NT2/D1 (cell line): ENCODE measurements at places on chromosomes 6 and 20.
A peak's percentile ranks its signal among the peaks of the same experiment; 100 is the strongest.

GRCh38 chr6:87951751-87952150, 95.9 kb upstream of the SPACA1 start:
- DNase-seq: no peak

GRCh38 chr20:32249030-32249738, 28.3 kb upstream of the KIF3B start:
- no peak for DNase-seq

DNA sequence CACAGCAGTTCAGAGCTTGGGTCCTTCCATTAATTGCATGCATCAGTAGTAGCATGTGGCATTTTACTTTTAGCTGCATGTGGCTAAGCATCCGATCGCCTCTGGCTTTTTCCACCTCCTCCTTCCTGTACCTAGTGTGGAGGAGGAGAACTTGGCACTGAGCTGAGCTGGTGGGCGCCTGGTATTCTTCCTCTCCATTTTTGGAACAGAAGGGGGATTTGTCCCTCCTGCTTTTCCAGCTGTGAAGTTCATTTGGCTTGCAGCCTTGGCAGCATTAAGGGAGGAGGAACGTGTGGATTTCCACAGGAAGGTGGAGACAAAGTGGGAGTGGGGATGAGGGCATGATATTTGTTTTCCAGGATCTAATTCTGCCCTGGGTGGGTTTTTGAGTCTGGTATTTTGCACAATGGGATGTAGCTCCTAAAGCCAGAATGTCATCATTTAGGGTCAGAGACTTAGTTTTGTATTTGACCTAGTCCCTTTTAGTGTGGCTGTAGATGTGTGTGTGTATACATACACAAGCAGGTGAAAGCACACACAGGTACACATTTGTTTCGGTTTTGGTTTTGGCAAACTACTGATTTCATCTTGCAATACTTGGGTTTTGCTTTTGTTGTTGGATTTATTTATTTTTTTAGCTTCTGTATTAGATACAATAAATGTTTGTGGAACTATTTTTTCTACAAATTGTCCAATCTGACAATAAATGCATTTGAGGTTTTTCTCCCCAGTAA, 90.0 kb downstream of the SASH1 start:
- DNase-seq: no peak

DNA sequence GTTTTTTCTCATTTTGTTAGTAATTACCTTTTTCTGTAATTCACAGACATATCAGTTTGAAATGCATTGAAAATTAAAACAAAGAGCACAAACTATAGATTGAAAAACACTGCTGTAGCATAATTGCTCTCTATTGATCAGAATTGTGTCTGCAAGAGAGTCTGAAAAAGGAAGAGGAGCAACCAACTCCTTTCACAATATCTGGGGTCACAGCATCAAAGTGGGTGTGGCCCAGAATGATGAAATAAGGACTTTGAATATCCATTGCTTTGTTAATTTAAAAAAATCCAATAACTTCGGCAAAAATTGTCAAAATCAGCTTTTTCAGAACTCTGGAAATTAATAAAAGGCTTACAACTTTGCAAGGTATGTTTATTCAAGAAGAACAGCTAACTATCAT, 99.2 kb downstream of the MYLK4 start:
- no peak for DNase-seq

GRCh38 chr6:1702580-1703051, 92.9 kb downstream of the FOXC1 start:
- DNase-seq: no peak

DNA sequence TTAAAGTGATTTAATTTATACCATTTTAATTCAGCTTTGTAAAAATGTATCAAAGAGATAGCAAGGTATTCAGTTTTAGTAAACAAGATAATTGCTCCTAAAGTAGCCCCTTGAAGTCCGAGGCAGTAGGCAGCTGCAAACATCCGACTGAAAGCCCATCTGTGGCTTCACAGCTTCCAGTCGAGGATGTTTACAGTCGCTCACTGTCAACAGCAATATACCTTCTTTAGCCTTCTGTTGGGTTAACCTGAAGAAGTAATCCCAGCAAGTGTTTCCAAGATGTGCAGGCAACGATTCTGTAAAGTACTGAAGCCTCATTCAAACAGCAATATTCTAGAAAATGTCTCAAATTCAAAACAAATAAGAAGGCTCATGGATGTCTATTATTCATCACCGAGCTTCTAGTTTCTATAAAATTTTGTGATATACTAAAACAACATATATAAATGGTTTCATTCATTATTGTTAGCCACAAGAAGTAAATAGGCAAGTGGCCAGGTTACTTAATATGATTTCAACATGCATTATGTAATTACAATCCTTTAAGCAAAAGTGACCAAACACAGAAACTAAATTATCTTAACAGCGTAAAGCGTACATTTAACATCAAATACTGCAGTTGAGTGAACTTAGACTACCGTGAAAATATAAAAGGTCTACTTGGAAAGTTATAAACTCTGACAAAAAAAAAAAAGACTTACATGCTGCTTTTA, 115.0 kb downstream of the OGFRL1 start:
- no peak for DNase-seq

DNA sequence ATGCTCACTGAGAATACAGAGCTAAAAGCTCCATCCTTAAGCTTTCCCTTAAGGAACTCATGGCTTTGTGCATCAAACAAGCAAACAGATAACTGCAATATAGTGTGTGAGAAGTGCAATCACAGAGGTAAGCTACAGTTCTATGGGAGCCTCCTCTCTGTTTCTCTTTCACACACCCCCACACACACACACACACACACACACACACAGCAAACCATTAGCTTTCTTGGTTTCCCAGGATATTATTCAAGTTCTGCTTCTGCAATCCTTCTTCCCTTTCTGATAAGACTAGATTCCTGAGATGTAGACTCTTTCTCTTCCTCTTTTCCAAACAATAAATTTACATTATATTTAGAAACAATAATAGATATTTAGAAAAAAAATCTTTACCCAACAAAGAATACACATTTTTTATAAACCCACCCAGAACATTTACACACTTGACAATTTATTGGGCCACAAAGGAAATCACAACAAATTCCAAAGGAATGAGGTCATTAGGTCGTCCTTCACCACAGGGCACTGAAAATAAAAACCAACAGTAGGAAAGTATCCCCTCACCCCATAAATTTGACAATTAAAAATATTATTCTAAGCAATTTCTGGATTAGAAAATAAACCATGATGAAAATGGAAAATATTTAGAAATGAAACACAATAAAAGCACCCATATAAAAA, 9.3 kb upstream of the GFOD1 start:
- DNase-seq: no peak

GRCh38 chr6:88702956-88703556, 260.4 kb downstream of the RNGTT start:
- DNase-seq: no peak

DNA sequence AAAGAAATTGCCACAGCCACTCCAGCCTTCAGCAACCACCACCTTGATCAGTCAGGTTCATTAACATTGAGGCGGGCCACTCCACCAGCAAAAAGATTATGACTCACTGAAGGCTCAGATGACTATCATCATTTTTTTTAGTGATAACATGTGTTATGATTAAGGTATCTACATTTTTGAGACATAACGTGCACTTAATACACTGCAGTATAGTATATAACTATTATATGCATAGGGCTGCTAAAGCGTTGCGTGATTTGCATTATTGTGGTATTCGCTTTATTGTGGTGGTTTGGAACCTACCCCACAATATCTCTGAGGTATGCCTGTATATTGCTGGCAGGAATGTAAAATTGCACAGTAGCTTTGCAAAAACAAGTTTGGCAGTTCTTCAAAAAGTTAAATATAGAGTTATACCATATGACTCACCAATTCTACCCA, 6.8 kb upstream of the RIPK1 start:
- DNase-seq: no peak

DNA sequence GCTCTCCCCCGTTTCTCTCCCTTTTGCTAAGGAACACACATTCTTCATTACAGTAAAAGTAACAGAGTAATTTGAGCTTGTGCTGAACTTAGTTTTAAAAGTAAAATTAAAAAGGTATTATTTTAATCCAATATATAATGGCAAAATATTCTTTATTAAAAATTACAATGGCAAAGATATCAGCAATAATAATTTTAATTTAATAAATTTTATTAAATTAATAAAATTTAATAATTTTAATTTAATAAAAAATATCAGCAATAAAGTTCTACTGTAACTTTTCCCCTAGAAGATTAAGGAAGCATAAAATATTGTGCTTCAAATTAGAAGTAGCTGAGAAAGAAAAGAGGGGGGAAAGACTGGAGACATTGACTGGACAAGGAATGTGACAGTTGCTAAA, 32.5 kb downstream of the DSE start:
- DNase-seq: no peak

- DNase-seq: no peak
Measured at GRCh38 chr6:53892707-53893106, 97.9 kb downstream of the LRRC1 start.

DNA sequence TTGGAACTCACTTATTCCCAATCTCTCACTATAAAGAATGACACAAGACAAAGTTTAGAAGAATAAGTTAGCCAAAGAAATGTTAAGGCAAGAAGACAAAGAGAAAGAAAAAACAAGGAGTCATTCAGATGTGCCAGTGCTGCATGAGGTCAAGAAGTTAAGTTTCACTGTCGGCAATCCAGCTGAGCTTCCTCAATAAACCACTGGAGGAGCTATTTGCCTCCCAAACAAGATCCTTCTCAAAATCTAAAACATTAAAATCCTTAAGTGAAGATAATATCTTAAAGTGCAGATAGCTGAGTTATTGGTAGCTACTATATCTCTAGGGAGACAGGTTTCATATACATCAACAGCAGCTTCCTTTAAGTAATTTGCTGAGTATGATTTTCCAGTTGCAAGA, 512.3 kb downstream of the HDGFL1 start:
- peak; percentile 6 for DNase-seq

DNA sequence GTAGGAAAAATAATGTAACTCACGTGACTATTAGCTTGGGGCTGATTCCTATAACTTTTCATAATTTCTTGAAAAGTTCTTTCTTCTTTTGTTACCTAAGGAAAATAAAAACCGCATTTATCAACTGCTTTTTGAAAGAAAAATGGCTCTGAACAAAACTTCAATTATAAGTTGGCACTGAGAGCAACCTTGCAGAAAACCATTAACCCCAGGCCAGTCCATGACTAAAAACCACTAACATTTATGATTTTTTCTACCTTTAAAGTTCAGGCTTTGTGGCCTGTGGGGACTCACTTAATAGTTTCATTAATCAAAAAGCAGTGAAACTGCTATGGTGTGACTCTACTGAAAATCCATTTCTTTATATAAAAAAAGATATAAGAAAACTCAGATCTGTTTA, 69.1 kb upstream of the SAMHD1 start:
- no peak for DNase-seq

GRCh38 chr20:4814696-4815252, 93.1 kb downstream of the PRND start:
- DNase-seq: no peak

DNA sequence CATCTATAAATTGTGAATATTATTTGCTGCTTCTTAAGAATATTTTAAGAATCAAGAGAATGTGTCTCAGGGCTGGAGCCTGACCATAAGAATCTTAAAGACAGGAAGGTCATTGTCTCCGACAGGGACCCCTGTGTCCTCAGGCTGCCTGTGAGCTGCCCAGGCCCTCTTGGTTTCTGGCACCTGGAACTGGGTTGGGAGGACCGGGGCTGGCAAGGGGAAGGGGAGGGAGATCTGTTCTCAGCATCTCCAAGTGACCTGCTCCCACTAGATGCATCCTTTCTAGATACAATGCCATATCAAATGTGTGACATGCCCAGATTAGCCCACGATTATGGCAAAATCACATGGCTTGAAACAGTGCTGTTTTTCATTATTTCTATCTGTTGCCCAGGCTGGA, 110.5 kb downstream of the SCML4 start:
- no peak for DNase-seq

- DNase-seq: no peak
Measured at GRCh38 chr6:46327779-46328178, 157.0 kb upstream of the ENPP5 start.

GRCh38 chr6:134778431-134778830, 171.5 kb downstream of the ALDH8A1 start:
- no peak for DNase-seq

- no peak for DNase-seq
Measured at GRCh38 chr6:159020011-159020410, 20.0 kb upstream of the RSPH3 start.

GRCh38 chr20:38158701-38159351, 6.2 kb downstream of the TGM2 start:
- no peak for DNase-seq

DNA sequence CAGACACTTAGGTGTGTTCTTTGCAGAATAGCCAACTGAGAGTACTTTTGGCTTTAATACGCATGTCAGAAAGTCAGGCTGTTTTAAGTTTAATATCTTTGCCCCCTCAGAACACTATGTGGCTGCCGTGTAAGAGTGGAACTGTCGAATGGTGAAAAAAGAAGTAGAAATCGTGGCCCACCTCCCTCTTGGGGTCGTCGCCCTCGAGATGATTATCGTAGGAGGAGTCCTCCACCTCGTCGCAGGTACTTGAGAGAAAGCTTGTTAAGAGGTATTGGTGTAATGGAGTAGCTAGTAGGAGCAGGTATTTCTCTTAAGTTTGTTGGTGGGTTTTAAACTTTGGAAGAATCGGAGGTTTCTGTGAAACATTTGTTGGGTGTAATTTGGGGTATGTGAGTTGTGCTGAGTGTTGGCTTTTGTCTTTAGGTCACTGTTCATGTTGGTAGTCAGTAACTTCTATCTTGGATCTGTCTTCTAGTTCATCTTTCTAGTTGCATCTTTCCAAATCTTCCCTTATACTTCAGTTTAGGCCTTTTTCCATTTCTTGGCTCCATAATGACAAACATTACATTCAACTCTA, 4.7 kb downstream of the SRSF3 start:
- DNase-seq: no peak

DNA sequence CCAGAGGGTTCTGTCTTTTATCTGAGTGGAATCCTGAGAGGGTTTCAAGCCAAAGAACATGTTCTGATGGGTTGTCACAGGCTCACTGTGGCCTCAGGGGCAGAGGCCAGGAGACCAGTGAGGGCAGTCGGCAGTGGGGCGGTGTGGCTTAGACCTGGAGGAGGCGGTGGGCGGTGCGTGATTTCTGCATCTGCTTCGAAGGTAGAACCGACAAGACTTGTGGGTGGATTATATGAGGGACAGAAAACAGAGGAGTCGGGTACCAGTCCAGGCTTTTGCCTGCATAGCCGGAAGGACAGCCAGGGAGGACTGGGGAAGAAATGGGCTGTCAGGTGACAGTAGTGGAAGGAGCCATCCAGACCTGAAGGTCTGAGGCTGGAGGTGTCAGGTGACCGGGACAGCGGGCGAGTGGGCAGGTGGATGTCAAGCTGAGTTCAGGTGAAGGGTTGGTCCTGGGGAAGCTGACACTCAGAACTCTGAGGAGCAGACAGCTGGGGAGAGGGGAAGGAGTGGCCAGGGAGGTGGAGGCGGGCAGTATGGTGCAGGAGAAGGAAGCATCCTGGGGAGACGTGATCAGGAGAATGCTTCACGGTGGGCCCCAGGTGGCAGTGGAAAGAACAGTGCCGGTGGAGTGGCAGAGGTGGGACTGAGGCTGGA, 3.1 kb downstream of the CTSZ start:
- no peak for DNase-seq
